ENCODE measurements at places on chromosomes 6 and 20.
A peak's percentile ranks its signal among the peaks of the same experiment; 100 is the strongest.

- DNase-seq: no peak
These were observed 123.1 kb downstream of the OLIG3 start for GRCh38 chr6:137370871-137371633.

- peak; percentile 93 for DNase-seq
These were observed 245.0 kb downstream of the ARID1B start for GRCh38 chr6:157021993-157022740.

DNA sequence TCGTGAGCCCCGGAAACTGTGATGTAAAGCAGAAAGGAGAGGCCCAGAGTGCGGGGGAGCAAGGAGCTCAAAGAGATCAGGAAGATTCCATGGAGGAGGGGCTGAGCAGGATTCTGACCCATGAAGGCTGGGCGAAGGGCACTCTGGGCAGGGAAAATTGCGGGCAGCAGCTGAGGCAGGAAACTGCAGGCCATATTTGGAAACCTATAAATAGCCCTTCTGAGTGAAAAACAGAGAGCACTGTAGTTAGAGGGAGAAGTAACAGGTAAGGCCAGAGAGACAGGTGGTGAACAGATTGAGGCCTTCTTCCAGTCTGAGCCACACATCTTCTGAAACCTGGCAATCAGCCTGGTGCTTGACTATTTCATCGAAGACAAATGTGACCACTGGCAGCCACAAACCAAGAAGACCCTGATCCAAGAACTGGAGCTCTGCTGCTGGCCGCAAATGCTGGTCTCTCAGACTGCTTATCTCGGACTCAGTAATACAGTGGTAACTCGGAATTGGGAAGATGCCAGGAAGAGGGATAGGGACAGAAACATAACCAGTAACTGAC, 14.1 kb upstream of the BEND3 start:
- DNase-seq: no peak

- no peak for DNase-seq
These were observed 105.9 kb downstream of the ADGRB3 start for GRCh38 chr6:68740828-68741500.

DNA sequence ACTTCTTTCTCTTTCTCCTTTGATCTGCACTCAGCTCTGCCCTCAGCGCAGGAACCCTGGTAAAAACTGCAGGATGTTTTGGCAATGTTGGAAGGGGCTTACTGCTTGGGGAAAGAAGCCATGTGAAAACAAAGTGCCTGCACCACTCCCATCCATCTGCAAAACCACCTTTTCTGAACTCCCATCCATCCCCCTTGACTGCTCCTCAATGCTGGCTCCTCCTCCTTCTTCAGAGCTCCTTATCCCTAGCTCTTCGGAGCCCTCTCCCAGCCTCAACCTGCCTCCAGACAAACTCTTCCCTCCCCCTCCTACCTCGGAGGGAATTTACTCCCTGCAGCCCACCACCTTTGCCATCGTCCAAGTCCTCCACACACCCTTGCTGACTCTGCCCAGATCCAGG, 4.2 kb upstream of the ZBTB12 start:
- no peak for DNase-seq

DNA sequence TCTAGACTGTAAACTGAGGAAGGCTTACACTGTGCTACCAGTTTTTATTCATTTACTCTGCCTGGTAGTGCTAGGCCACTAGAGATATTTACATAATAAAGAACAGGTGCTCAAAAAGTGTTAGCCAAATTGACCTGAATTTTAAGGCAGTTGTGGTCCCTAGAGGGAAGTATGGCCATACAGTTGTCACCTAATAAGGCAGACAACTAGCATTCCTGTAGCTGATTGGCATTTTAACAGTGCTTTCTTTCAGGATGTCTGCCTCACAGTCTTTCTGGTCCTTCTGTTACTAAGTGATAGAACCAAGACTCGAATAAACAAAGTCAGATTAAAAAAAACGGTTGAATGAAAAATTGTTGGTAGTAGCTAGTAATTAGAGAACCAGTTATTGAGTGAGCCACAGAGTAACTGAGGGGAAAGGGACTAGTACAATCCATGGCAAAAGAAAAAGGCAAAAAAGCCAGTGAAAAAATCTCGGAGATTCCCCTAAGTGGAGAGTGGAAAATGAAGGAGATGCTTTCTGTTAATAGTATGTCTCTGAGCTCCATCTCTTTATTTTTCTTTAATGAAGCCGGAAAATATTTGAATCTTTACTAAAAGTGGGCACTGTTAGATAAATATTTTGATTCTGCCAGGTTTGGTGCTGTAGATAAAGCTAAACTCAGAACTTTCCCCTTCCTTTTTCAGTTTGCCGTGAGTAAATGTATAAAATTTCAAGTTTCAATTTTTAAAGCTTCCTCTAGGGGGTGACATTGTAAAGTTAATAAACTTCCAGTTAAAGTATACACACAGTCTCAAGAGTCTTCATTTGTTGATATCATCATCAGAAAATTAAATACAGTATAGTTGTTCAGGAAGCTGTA, 9.1 kb downstream of the VTA1 start:
- DNase-seq: peak; percentile 27

- DNase-seq: peak; percentile 19
These were observed 140.4 kb downstream of the SAMD5 start for GRCh38 chr6:147648916-147649315.

GRCh38 chr6:33695451-33695887, 16.0 kb downstream of the UQCC2 start:
- DNase-seq: no peak

DNA sequence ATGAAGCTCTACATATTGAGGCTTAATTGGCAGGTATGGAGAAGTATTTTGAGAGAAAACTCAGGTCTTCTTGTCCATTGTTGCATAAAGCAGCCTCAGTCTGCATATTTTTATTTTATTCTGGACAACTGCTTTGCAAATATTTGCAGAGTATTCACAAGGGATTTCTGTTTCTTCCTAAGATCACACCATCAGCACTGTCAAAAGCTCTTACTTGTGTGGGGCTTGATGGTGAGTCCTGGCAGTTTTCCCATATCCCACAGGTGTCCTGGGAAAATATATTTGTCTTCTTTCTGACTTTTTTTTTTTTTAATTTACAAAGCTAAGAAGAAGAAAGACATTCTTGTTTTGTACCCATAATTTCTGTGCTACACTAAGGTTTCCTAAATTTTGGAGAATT, 16.9 kb upstream of the MLIP start:
- no peak for DNase-seq

GRCh38 chr6:40727271-40727670, 140.1 kb upstream of the LRFN2 start:
- no peak for DNase-seq

GRCh38 chr6:158773581-158774449, 45.4 kb downstream of the EZR start:
- no peak for DNase-seq

GRCh38 chr20:50368386-50368785, 141.8 kb upstream of the PTPN1 start:
- DNase-seq: no peak

DNA sequence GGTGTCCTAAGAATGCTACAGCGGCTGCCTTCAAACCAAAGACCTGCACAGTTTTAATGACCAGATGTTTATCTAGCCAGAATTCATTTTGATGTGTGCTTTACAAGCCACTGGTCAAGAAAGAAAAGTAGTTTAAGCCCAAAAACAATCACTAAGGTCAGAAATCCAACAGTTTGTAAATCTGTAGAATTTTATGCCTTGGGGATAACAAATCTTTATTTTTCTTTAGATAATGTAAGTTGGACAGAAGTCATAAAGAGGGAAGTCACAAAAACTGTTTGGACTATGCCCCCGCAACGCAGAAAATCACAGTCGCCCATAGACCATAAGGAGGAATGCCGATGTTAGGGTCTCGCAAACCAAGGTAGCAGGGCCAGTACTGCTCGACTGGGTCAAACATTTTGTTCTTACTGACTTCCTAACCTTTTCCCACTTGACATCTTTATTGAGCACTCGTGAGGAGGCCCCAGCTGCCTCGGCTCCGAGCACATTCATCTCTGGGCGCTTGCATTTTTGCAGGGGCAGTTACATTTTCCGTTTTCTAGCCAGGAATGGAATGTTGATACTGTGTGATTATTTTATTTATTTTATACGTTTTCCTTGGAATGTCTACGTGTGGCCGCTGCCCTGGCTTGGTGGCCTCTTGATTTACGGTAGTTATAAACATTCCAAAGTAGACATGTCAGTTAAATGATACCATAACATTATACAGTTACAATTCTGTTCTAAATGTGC, 56.7 kb upstream of the APCDD1L start:
- DNase-seq: peak; percentile 28

- no peak for DNase-seq
These were observed 51.3 kb downstream of the EFCAB8 start for GRCh38 chr20:32909896-32910571.

DNA sequence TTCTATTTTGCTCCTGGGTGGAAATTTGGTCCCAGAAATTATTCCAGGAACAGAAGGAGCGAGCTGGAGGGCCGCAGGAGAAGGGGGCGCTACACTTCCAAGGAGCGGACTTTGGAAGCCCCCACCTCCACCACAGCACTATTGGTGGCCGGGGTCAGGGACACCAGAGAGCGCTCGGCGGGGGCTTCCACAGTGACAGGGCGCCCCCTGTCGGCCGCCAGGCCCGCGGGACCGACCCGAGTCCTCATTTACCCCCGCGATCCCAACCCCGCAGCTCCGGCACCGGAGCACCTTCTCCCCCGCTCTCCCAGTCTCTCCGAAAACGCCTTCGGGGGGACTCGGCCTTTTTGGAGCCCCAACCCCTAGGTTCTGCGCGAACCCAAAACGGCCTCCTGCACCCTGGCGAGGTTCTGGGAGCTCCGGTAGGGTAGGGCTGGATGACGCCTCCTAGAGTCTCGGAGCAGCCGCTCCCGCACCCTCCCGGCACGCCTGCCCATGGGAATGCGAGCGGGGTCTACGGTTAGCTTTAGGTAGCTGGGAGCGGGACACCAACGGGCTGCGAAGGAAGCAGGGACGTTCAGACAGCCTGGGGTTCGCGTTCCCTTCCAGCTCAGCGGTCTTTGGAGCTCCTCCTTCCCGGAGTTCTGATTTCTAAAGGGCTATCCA, 2.4 kb upstream of the FOXA2 start:
- DNase-seq: no peak

DNA sequence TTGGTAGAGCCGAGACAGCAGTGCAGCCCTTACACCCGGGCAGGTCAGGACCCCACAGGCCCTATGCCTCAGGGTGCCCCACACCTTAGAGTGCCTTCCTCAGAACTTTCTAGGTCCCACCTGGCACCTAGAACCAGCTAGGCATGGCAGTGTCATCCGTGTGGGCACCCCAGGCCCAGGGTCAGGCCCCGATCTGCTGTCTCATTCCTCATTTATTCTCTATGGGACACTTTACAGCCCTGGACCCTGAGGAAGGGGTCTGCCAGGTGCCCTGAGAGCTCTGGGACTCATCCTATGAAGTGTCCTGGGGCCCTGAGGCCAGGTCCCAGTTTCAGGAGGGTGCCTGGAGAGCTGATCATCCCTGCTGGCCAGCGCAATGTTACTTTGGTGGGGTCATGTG, 8.1 kb upstream of the BPI start:
- no peak for DNase-seq

DNA sequence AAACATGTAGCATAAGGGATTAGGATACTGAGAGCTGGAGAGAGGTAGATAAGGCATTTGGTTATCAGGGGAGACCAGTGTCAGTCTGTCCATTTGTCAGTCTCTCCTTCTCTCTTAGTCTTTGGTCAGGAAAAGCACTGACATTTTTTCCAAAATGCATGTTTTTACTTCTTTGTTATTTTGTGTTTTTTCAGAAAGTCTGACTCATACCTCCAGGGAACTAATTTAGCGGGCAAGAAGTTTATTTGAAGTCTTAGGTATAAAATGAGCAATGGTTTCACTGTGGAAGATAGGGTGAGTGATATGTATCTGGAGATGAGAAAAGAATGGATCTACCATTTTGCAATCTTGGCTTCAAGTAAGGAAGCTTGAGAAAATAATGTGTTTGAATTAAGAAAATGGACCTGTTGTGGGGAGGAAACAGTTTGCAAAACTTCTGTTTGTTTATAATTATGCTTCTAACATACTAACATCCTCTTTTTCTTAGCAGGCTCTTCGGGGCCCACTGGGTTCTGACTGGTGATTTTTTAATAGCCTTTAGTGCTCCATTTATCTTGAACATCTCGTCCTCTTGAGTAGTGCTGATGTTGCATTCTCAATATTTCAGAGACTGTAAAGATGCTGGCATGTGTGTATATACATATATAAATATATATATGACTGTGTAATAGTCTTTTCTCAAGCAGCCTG, 66.9 kb upstream of the FABP7 start:
- DNase-seq: peak; percentile 54

GRCh38 chr20:41577129-41578009, 40.8 kb downstream of the CHD6 start:
- no peak for DNase-seq

- DNase-seq: no peak
These were observed 20.2 kb upstream of the PIM1 start for GRCh38 chr6:37149745-37150144.

GRCh38 chr20:18001131-18001921, 32.5 kb downstream of the MGME1 start:
- peak; percentile 94 for DNase-seq

DNA sequence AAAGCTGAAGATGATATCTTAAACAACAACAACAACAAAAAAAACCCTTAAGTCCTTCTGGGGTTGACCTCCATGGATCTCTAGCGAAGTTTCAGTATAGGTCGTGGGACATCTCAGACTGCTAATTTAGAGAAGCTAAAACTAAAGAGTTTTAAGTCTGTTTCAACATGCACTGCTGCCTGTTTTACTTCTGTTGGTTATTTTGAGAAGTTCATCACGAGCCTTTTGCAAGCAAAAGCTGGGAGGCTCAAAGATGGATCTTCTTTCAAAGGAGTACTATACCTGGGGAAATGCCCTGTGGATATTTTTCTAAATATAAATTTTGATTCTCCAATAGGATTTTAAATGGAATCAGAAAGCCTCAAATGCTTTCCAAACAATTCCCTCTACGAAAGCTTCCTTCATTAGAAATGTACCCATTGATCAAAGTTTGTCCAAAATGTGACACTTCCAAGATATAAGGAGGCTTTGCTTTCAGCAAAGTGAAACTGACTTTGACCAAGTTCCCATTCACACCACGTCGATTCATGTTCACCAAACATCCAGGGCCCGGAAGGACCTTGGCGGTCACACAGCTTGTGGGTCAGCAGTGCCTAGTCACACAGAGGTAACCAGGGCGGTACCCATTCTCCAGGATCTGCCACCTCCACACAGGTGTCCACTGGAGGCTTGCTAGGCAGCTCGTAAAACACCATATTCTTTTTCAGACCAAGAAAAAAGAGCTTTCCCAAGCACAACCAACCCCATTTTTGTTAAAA, 94.7 kb upstream of the QKI start:
- no peak for DNase-seq

DNA sequence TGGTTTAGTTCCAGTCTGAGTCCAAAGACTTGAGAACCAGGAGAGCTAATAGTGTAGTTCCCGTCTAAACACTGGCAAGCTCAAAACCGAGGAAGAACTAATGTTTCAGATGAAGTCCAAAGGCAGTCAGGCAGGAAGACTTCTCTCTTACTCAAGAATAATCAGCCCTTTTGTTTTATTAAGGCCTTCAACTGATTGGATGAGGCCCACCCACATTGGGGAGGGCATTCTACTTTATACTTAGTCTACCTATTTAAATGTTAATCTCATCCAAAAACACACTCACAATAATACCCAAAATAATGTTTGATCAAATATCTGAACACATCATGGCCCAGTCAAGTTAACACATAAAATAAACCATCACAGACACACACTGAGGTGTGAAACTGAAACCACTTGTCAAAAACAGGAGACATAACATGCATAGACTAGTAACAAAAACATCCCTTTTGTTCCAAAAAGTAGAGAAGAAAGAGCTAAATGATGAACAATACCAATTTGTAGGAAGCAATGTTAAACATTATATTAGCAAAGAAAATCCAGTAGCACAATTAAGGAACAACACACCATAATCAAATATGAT, 50.2 kb upstream of the SENP6 start:
- no peak for DNase-seq
